ENCODE measurements at places on chromosomes 11 and 22.

DNA sequence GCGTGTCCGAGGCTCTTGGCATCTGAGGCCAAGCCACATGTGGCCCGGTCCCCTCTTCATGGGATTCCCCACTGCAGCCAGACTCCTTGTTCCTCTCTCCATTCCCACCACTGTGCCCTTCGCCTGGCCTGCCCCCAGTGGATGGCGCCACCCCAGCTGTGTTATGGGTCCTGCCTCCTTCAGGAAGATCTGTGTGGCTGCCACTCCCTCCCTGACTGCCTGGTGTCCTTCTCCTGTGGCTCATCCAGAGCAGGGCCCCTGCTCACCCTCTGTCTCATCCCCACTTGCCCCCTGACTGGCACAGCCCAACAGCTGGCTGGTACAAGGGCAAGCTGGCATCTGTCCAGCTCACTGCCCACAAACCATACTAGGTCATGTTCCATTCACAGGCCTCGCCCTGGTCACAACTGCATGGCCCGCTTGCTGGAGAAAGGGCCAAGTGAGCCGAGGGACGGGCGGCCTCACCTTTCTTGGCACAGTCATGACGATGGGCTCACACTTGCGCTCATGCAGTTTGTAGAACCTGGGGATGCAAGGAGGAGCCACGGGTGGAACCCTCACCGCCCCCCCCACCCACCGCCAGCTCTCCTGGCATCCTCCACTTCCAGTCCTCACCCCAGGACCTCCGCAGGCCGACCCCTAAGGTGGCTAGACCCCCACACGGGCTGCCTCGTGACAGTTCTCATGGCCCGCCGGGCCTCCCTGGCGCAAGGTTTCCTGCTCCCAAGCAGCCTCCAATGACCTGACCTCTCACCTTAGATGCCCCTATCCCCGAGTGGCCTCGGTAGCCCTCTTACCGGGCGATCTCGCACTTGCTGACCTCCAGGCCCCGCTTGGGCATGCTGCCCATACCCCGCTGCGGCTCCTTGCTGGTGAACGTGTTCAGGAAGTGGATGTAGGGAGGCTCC lies 2.1 kb upstream of the PTPRCAP start:
- peak; percentile 59 for DNase-seq

DNA sequence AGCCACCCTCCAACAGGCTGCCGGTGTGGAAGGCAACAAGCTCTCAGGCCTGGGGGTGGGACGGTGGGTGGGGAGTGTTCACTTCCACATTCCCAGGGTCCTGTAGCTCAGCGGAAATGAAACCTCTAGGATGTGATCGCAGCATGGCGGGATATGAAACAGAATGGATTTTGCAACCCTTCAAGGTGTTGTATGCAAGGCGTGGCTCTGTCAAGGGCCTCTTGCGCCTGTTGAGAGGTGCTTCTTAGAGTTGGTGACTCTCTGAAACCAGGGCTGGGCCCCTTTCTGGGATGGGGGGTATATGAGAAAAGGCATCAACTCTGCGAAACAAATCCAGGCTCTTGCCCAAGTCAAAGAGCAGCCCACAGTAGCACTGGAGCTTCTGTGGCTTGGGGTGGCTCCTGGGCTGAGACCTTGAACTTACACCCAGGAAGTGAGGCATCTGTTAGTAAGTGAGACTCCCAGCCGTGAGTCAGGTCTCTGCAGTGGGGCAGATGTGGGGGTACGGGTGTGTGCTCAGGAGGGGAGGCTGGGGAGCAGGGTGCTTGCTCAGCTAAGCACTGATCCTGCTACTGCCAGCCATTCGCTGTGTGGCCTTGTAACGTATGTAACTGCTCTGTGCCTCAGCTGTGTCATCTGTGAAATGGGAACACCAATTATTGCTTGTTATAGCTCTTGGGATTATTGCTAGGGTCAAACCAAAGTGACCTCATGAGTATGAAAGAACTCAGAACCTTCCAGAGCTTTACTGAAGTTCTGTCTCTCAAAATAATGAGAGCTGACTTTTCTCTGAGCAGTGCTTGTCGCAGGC lies 28.3 kb downstream of the NECTIN1 start:
- no peak for DNase-seq

DNA sequence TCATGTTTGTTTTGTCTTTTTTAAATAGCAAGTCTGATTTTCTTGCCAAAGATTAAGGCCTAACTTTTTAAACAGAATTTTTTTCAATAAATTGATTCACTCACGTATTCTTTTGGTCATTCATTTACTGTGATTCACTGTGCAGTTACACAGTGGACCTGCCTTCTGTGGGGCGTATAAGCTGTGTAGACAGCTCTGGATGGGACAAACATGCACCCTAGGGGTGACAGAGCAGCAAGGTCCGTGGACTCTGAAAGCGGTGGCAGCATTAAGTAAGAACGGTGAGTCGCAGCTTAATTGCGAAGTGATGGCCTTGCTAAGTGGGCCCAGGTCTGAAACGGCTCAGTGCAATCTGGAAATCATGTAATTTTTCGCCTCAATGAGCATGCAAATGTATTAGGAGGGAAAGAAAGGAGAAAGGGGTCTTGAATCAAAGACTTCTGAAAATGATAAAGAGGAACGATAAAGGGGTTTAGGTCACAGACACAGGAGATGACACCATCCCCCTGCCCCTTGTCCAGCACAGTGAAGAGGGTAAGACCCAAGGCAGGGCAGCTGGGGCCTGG lies 113.1 kb downstream of the SPATA19 start:
- no peak for DNase-seq

- DNase-seq: no peak
These were observed 328.6 kb downstream of the MN1 start for GRCh38 chr22:27472975-27473374.

DNA sequence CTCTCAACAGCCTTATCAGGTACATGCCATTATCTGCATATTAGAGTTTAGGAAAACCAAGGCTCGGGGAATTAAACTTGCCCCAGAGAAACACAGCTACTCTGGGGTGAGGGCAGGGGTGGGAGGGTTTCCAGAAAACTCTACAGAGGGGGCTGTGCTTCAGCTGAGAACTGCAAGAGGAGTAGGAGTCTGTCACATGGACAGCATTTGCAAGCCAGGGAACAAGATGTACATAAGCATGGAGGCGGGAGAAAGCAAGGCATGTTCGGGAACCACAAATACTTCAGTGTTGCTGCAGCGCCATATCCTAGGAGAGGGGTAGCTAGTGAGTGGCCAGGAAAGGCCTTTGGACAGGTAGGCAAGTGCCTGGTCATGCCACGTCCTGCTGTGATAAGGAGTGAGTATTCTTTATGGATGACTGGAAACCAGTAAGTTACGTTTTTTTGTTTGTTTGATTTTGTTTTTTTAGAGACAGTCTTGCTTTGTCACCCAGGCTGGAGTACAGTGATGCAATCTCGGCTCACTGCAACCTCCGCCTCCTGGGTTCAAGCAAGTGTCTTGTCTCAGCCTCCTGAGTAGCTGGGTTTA lies 57.2 kb downstream of the GRAMD1B start:
- no peak for DNase-seq

All from activated CD4-positive, alpha-beta T cell treated with anti-CD3 and anti-CD28 coated beads, Interleukin-2, Interleukin-6, amounts not matched to agents 100 ng/mL and 50 ng/mL, durations not matched to agents 16 hours and 8 hours (primary cell).